Osteocyte (in vitro differentiated cells): ENCODE measurements at places on chromosomes 6 and 20. TPM values are rescaled to one million over a fixed set of nuclear protein-coding genes. Genes with fewer than 3 reads are reported as not detected.

DLL1 gene
- 1.6 and 2.6 TPM in 2 replicates for total RNA-seq

DNA sequence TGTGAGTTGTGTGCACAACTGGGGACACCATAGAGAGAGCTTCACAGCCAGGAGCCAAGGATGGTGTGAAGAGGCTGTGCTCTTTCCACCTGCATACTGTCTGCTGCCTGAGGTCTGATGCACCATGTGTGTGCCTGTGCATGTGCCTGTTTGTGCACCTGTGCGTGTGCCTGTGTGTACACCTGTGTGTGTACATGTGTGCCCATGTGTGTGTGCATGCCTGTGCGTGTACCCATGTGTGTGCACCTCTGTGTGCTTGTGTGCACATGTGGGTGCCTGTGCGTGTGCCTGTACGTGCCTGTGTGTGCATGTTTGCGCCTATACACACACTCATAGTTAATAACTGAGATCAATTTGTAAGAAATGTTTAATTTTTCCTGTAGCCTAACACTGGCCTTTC lies 51.3 kb downstream of the FAM120B start:
- H3K36me3 ChIP-seq = peaks cover 29% of the 10 kb centered on the region
- H3K4me3 ChIP-seq = no peak overlapping the region
- H3K4me1 ChIP-seq = no peaks in the 10 kb centered on the region
- no peaks in the 10 kb centered on the region for H3K27me3 ChIP-seq
- no peak overlapping the region for H3K27ac ChIP-seq

- peak; percentile 88 for DNase-seq
- peaks cover 39% of the 10 kb centered on the region for H3K4me1 ChIP-seq
- no peak overlapping the region for H3K4me3 ChIP-seq
Observed at GRCh38 chr20:48283470-48284110, 498.3 kb upstream of the SULF2 start.

DNA sequence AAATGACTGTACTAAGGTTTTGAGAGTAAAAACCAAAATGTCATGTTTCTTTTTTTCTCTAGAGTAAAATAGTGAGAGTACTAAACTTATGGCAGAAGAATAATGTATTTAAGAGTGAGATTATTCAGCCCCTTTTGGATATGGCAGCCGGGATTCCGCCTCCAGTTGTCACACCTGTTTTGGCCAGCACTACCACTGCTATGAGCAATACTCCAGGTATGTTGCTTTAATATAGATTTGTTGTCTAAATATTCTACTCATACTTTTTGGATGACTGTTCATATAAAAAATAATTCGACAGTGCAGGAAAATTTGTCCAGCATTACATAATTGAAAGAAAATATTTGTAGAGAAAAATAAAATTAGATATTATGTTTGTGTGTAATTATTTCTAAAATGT lies 59.5 kb downstream of the SCAF8 start:
- no peak overlapping the region for H3K27ac ChIP-seq
- H3K27me3 ChIP-seq = no peaks in the 10 kb centered on the region
- H3K4me3 ChIP-seq = no peak overlapping the region
- peaks cover 29% of the 10 kb centered on the region for H3K36me3 ChIP-seq
